Liver (tissue), 10 donors: ENCODE measurements at places on chromosomes 11 and 22. TPM values are rescaled to one million over a fixed set of nuclear protein-coding genes. Genes with fewer than 3 reads are reported as not detected.

Gene TSGA10IP
- not detected for total RNA-seq

Gene TIGD3
- 0.33 TPM for total RNA-seq

Gene CELSR1
- 1.6 TPM for total RNA-seq

Gene CRACR2B
- 2.8 TPM for total RNA-seq

Gene OR4A16
- not detected for total RNA-seq

DNA sequence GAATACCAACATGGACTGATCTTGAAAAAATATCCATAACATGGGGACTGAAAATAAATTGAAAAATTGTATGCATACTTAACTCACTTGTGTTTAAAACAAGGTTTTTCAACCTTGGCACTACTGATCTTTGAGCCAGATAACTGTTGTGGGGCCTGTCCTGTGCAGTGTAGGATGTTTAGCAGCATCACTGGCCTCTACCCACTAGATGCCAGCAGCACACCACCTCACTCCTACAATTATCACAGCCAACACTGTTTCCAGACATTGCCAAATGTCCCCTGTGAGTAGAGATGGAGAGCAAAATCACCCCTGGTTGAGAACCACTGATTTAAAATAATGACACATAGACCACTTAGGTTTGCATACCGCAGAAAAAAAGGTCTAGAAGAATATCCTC, 45.0 kb upstream of the SLC1A2 start:
- DNase-seq: no peak

DNA sequence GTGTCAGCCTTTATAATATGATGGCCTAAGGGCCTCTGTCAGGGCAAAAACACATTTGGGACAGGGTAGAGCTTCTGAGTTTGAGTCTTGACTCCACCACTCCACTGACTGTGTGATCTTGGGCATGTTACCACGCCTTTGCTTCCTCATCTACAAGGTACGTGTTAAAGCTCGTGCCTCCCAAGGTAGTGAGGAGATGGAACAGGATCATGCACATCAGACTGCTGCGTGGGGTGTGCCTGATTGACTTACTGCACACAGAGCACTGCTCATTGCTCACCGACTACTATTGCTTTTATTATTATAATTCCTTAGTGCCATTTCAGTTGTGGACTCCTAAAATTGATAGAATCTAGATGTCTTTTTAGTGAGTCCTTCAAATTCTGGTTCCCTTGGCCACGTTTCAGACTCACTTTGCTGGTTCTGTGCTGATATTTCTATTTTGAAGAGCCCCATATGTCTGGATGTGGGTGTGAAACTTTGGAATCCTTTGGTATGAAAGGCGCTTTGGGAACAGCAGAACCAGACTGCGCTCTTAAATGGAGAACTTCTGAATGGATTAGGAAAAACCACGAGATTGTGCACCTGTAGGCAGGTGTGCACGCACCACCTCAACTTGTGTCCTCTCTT, 44.1 kb upstream of the RAB1B start:
- no peak for DNase-seq

GRCh38 chr11:70112017-70112434, 33.9 kb downstream of the ANO1 start:
- DNase-seq: no peak

DNA sequence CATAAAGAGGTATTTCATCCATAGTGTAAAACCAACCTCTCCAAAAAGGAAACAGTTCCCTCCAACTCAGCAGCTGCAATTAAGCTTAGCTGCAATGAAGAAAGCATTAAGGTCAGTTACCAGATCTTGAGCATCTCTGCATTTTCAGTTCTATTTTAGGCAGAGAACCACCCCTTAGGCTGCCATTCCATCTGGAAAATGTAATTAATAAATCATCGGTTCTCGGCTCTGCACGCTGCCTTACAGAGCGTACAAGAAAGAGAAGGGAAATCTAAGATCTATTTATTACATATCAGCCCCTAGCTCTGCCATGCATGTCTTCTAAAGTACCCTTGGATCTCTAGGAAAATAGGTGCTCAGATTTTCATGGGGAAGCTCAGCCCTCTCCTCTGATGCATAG, 71.5 kb downstream of the RCN1 start:
- no peak for DNase-seq

GRCh38 chr11:46963844-46964243, 27.3 kb downstream of the CSTPP1 start:
- DNase-seq: no peak

- DNase-seq: peak; percentile 67
Observed at GRCh38 chr11:11966826-11967668, 41.4 kb downstream of the DKK3 start.

DNA sequence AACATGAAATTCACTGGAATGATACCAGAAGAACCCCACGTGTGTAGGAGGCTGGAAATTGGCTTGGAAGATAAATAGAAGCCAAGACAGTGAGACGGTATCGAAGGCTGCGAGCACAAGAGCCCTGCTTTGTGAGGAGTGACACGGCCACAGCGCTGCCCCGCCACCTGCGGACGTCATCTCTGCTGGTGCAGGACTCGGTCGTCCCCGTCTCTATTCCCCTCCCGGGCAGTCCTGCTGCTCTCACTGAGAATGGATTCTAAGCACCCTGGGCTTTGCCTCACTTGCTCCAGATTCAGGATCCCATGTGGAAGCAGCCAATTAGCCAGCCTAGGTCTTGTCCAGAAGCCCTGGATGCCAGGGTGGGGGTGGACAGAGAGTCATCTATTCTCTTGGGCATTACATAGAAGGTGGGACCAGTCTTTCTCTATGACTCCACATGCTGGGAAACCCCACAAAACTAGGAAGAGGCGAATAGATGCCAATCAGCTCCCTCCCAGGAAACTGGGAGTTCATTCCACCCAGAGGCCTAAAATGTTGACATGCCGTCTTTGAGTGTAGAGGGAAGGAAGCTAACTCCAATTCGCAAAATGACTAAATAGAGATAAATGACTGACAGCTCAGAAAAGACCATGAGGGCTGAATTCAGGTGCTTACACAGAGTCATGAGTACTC, 25.1 kb downstream of the APOL3 start:
- no peak for DNase-seq

GRCh38 chr11:63795066-63795465, 18.2 kb upstream of the SPINDOC start:
- no peak for DNase-seq
